ENCODE measurements at places on chromosomes 16 and 17.
A peak's percentile ranks its signal among the peaks of the same experiment; 100 is the strongest.

DNA sequence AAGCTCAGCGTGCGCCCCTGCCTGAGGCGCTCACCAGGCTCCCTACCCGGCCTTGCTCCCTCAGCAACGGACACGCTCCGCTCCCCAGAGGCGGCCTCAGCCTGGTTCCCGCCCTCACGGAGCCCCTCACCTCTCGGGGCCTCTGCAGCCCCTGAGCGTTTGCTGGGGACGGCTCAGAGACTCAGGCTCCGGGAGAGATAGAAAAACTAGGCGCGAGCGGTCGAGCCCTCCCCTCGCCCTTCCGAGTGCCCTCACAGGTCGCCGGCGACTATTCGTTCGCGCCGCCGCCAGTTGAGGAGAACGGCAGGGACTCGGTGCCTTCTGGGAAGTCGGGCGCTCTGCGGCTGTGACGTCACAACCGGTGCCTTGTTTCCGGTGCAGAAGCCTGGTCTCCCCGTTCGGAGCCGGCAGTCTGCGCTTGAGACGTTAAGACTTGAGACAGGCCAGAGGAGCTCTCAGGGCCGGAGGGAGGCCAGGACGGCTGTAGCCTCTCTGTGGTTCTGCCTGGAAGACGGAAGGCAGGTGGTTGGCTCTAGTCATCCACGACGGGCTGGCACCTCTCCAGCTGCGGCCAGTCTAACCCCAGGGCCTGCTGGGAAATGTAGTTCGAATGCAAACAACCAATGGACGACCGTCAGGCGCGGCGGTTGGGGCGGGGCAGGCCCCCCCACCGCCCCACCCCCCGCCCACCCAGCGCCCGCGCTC lies at the start of gene ZNF200:
Gene ZNF200 (minus strand): TSS at position 302 of the 705 bp plus-strand sequence. CDS start 1,403 bp downstream, outside the sequence.
- peak; percentile 93 for DNase-seq

- no peak for DNase-seq
Observed at GRCh38 chr17:70796757-70797156, 627.4 kb downstream of the KCNJ2 start.

DNA sequence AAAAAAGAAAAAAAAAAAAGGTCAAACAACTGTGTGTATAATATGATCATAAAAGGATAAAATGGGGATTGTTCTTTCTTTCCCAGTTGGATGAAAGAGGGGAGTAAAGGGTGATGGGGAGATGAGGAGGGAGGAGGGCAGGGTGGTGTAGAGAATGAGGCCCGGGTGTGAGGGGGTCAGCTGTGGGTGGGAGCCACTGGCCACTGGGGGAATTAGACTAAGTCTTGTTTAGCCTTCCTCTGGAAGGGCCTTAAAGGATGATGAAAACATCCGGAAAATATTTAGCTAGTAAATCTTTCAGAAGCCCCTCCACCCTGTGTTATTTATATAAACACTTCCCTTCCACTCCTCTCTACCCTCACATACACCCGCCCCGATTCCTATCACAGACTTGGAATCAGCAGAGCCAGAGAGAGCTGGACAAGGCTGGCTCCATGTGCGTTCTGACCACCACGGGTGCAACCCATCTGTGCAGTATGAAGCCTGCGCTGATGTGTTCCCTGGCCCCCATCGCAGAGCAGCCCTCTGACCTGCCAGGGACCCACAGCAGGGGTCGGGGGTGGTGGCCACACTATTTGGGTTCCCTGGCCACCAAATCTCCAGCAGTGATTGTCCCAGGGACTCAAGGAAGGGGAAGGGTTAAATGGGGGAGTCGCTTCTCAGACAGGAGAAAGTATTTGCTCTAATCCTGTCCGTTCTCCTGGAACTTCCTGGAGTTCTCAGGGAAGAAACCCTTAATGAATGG lies 72.7 kb downstream of the GAS7 start:
- DNase-seq, result no peak

GRCh38 chr17:81891303-81891552 lies 158 bp downstream of the ALYREF start:
- DNase-seq, result no peak

- no peak for DNase-seq
Observed at GRCh38 chr16:19269098-19269497, 16.4 kb upstream of the CLEC19A start.

DNA sequence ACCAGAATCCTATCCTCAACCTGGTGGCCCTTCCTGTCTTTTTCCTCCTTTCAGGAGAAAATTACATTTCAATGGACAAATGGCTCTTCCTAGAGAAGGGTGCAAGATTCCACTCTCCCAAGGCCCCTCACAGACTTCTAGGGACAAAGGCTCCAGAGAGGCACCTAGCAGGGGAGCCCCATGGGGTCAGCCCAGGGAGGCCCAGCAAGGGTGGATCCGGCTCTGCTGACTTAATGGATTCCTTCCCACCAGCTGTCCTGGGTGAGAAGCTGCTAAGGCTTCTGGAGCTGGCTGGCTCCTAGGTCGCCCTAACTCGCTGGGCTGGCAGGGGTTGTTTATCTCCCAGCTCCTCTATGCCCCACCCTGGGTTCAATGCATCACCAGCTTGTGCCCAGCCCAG lies 152.4 kb downstream of the ZNF423 start:
- no peak for DNase-seq

DNA sequence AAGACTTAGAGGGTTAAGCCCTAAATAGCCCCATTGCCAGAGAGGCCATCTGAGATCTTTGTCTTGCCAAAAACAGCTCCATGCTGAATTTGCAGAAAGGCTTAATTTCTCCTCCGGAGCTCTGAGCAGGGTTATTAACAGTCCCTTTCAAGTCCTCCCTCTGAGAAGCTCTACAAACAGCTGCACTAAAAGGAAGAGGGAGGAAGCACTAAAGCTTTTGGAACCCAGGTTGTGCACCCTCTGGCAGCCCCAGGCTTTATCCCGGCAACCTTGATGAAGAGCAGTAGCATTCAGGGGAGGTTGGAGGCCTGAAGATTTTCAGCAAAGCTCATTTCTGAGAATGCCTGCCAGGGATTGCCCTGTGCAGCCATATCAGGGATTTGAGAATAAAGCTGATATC lies 554.7 kb downstream of the RBFOX1 start:
- DNase-seq, result peak; percentile 6

DNA sequence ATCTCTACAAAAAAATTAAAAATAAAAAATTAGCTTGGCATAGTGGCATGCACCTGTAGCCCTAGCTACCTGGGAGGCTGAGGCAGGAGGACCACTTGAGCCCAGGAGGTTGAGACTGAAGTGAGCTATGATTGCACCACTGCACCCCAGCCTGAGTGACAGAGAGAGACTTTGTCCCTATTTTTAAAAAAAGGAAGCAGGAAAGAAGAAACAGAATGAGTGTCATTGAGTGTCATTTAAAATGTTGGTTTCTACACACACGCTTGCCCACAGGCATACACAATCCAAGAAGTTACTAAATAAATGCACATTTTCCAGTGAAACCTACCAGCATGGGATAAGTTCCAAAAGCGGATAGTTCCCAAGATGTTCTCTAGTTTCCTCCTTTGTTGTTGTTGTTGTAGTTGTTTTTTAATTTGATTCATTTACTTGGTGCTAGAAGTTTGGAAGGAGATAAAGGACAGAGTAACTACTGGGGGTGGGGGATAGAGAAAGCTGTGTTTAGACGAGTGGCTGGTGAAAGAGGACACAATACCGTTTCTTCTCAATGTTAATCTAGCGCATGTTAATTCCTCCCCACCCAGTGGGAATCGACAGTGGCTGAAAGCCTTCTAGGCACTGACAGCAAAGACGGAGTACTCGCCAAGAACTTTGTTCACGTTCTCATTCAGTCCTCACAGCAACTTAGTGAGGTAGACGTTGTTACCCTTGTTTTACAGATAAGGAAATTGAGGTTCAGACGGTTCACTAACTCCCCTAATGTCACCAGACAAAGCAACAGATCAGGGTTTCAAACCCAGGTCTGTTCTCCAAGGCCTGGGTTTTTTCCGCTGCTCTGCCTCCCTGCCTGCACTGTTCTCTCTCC lies 17.3 kb downstream of the MRPS23 start:
- peak; percentile 54 for DNase-seq

Measured in pons (tissue), 1 donor.